Jurkat, Clone E6-1 (cell line): ENCODE measurements at places on chromosomes 16 and 17.

DNA sequence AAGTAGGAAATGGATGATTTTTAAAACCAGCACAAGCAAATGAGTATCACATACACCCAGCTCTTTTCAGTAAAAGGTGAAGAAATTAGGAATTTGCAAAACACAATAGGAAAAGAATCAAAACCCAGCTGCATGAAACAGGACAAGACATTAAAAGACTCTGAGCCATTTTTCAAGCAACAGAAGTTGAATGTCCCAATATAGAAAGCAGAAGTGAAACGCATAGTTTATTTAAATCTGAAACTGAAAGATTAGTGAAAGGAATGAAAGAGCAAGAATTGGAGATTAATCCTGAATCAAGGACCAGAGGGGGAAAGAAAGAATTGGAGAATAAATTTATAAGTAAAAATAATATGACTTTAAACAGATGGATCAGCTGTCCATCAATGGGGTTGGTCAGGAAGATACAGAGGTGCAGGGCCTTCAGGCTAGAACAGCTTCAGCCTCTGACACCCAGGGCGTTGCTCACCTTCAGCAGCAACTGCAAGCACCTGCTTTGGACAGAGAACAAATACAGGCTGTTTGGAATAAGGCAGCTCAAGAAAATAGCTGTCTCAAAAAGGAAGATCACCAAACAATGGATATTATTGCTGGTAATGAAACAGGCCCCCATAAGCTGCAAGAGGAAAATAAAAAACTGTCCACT, 3.9 kb upstream of the ARHGAP17 start:
- no peak for DNase-seq

GRCh38 chr16:85498607-85499006, 114.5 kb upstream of the GSE1 start:
- peak; percentile 75 for DNase-seq

DNA sequence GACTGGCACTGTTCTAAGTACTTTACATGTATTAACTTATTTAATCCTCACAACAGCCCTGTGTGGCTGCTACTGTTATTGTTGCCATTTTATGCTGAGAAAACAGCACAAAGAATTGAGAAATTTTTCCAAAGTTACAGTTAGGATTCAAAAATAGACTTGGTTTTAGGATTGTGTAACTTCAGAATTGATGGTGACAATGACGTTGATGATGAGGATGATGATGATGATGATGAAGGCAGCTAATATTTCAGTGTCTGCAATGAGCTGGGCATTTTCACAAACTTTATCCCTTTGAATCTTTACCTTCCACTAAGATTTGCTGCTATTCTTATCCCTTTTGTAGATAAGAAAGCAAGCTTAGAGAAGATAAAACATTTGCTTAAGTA, 22.1 kb downstream of the PRKCB start:
- no peak for DNase-seq

- DNase-seq = peak; percentile 54
These were observed 3.0 kb downstream of the TNK1 start for GRCh38 chr17:7383742-7384488.

DNA sequence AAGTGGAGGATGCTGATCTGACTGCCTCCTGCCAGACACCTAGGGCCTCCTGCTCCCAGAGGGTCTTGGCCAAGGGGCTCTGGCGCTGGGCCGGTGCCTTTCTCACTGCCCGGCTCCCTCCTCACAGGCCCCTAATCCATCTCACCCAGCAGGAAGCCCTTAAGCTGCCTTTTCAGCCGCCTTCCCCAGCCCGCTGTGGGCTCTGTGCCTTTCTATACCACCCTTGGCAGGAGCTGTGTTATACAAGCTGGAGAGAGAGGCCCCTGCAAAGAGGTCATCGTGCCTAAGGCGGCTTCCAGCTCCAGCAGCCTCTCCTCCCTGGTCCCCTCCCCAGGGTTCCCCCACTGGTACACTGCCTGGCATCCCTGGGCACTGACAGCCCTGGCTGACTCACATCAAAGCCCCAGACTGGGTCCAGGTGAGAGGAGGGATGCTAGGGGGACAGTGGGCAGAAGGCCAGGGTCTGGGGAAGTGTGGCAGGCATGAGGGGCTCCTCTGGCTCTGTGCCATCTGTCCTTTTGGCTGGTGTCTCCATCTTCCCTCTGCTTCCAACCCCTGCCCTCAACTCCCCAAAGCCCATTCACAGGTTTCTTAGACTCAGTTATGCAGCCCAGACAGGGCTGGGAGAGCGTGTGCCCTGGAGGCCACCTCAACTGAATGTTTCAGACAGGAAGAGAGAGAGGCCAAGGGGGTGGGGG, 15.3 kb upstream of the FZD2 start:
- DNase-seq = no peak

GRCh38 chr17:72858826-72859495, 233.5 kb downstream of the SLC39A11 start:
- DNase-seq = no peak

DNA sequence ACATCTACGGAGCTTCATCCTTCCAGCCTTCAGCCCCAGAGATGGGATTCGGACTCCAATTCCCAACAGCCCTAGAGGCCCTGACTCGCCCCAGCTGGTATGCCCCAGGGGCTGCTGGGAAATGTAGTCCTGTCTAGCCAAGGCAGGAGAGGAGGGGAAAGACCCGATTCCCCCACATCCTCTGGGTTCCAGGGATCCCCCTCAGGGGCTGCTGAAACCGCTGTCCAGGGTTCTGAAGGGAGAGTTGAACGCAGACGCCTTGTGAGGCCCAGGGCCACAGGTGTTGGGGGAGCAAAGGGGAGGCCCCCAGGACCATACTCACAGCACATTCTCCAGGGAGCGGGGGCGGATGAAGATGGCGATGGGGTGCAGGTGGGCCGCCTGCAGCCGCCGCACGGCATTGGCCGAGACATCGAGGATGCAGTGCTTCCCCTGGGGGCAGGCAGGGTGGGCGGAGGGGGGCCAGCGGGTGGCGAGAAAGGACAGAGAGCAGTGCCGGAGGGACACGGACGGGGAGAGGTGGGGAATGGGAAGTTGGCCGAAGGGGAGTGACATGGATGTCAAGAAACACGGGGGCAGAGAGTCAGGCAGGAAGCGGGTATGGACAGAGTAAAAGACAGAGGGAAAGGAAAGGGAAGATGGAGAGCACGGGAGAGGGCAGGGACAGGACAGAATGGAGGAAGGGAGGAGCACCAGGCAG, 12.6 kb upstream of the ASGR1 start:
- DNase-seq = no peak

GRCh38 chr16:88848557-88848956, 8.2 kb downstream of the GALNS start:
- DNase-seq = no peak

DNA sequence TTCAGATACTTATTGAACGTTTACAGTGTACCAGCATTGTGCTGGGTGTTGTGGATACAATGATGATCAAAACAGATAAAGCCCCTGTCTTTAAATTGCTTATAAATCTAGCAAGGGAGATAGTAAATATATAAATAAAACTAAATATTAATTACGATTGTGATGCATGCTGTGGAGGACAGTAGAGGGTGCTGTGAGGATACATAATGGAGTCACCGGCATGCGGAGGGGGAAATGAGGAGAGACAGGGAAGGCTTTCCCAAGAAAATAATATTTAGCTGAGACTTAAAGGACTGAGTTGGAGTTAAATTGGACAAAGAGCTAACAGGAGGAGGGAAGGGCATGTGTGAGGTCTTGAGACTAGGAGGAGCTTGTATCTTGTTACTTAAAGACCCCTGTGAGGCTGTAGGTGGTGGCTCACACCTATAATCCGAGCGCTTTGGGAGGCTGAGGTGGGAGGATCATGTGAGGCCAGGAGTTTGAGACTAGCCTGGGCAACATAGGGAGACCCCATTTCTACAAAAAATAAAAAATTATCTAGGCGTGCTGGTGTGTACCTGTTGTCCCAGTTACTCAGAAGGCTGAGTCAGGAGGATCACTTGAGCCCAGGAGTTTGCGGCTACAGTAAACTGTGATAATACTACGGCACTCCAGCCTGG, 2.4 kb downstream of the DHRS7B start:
- no peak for DNase-seq

GRCh38 chr16:27823421-27823820, 240.1 kb downstream of the GSG1L start:
- no peak for DNase-seq

DNA sequence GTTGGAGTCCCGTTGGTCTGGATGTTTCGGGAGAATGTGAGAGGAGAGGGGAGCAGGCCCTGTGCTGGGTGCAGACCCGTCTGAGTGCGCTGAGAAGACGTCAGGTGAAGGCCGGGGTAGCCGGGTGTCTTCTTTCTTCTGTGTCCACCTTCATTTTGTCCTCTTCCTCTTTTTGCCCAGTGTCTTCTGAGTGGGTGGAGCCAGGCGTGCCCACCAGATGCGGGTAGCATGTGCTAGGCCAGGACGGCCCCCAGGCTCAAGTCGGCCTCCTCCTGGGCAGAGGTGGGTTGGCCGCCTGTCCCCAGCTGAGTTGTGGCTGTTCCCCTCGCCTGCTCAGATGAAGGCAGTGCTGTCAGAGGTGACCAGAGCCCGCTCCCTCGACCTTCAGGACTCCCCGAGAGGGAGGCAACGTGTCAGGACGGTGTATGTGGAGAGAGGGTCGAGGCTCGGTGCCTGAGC, 3.5 kb downstream of the METRNL start:
- DNase-seq = no peak

GRCh38 chr17:75380315-75380714, 25.2 kb downstream of the GRB2 start:
- DNase-seq = no peak

- no peak for DNase-seq
These were observed 47.2 kb downstream of the ABCC1 start for GRCh38 chr16:15996432-15997109.

- no peak for DNase-seq
These were observed 29.4 kb upstream of the NUDT16L1 start for GRCh38 chr16:4663777-4664465.

DNA sequence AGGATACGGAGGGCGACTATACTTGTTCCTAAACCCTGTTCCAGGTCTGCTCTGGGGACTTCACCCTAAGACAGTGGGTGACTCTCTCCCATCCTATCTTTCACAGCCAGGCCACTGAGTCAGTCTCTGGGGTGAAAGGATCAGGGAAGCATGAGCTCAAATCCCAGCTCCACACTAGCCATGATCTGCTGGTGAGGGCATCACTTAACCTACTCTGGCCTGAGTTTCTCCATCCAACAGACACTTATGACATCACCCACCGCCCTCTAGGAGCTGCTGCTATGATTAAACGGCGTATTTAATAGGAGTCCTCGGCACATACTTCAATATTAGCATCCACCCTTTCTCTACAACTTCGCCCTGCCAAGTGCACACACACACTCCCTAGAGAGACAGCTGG, 10.1 kb downstream of the GAST start:
- no peak for DNase-seq

- peak; percentile 45 for DNase-seq
These were observed 151.1 kb upstream of the GSE1 start for GRCh38 chr16:85461814-85462713.

DNA sequence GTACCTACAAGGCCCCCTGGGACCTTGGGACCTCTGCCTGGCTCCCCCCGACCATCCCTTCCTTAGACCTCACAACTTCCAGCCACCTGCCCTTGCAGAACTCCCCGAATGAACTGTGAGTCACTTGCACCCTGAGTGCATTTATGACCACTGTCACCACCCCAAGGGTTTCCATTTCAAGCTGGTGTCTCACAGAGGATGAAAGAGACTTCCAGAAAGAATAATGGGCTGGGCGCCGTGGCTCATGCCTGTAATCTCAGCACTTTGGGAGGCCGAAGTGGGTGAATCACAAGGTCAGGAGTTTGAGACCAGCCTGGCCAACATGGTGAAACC, 124.5 kb upstream of the CIBAR2 start:
- no peak for DNase-seq
